ENCODE measurements at places on chromosomes 1 and 21.

DNA sequence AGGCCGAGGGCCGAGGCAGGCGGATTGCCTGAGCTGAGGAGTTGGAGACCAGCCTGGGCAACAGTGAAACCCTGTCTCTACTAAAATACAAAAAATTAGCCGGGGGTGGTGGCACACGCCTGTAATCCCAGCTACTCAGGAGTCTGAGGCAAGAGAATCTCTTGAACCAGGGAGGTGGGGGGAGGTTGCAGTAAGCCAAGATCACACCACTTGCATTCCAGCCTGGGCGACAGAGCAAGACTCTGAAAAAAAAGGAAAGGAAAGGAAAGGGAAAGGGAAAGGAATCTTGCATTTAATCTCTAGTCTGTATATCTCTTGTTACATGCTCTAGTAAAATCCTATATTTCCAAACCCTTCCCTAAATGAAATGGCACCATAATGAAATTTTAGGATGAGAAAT is 328.3 kb upstream of the ADGRL2 start:
- no peak for DNase-seq

- no peak for DNase-seq
Observed at GRCh38 chr1:228207851-228208821, at the start of gene OBSCN. TSS of gene OBSCN (plus strand) at chr1:228208044. CDS start at chr1:228211784, 3,740 bp downstream.

- no peak for DNase-seq
Observed at GRCh38 chr1:156119503-156120209, 5.1 kb downstream of the LMNA start.

DNA sequence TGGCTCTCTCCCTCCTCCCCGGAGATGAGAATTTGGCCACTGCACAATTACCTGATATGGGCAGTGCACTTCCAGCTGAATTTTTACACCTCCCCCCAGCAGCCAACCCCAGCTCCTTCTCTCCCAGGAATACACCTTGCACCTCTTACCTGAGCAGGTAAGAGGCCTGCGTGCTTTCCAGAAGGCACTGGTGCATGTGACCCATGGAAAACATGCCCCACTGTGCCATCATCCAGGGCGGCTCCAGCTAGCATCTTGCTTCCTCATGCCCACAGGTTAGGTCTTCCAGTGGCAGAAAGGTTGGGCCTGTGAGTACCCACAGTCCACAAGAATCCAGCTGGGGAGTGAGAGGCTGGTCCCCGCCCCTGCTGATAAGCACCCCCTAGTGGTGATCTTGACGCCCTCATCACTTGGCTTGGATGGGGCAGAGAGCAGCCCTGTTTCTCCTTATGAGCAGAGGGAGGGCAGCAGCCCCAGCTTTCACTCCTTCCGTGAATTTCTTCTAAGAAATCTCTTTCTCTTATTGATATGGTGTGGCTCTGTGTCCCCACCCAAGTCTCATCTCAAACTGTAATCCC is 57.8 kb downstream of the EDARADD start:
- no peak for DNase-seq

DNA sequence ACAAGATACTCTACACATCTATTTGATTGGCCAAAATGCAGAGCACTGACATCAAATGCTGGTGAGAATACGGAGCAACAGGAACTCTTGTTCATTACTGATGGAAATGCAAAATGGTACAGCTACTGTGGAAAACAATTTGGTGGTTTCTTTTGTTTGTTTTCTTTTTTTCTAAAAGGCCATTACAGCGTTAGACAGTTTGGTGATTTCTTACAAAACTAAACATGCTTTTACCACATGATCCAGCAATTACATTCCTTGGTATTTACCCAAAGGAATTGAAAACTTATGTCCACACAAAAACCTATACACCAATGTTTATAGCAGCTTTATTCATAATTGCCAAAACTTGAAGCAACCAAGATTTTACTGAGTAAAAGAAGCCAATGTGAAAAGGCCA is 66.4 kb upstream of the FBXO28 start:
- no peak for DNase-seq

All from epithelial cell of proximal tubule (primary cell).